HCEC 1CT (cell line): ENCODE measurements at places on chromosomes 16 and 17.
A peak's percentile ranks its signal among the peaks of the same experiment; 100 is the strongest.

GRCh38 chr17:7355053-7355452 is at the start of gene TMEM95:
TSS of gene TMEM95 (plus strand) at chr17:7355156. CDS start at chr17:7355205, 49 bp downstream.
- DNase-seq = no peak

GRCh38 chr17:10447026-10447931 is 22.1 kb downstream of the MYH4 start:
- DNase-seq = no peak

GRCh38 chr17:65542610-65543009 is 18.8 kb downstream of the AXIN2 start:
- DNase-seq = no peak

DNA sequence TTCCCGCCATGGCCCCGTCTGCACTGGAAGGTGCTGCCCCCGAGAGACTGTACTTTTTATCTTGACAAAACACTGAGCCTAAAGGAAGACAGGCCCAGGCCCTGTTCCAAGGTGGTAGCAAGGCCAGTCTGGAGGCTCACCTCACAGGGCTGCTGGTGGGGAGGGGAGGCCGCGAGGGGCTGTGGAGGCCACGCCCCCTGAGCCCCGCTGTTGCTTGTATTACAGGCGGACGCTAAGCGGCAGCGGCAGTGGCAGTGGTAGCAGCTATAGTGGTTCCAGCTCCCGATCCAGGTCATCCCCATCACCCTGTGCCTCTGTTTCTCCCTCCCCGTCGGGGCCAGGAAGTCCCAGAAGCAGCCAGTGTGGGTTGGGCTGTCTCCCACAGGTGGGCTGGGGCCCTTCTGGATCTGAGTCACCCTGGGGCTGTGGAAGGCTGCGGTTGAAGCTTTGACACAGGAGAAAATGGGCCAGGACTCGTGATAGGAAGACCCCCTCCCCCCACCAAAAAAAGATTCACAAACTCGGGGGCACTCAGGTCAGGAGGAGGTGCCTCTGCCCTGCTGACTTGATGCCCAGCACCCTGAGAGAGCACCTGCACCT is 13.3 kb upstream of the IL17C start:
- no peak for DNase-seq

- DNase-seq = no peak
These were observed 146.4 kb downstream of the MSI2 start for GRCh38 chr17:57402681-57403180.

GRCh38 chr16:67444259-67445125 is 13.6 kb downstream of the HSD11B2 start:
- no peak for DNase-seq

GRCh38 chr17:60164697-60165096 is 14.9 kb downstream of the CA4 start:
- no peak for DNase-seq

DNA sequence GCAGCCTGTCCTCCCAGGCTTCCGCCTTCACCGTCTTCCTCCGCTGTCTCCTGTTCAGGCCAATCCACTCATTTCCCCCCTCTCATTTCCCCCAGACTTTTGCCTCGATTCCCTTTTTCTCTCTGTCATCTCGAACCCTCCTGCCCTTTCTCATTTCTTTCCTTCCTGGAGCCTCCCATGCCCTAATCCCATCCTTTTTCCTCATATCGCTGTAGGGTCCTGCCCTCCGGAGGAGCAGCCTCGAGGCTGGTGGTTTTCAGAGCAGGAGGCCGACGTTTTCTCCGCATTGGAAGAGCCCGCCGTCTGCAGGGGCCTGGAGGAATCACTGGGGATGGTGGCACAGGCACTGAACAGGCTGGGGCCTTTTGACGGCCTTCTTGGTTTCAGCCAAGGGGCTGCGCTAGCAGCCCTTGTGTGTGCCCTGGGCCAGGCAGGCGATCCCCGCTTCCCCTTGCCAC is 597 bp downstream of the OVCA2 start:
- DNase-seq = peak; percentile 39

- no peak for DNase-seq
These were observed 1.9 kb downstream of the ARL16 start for GRCh38 chr17:81681672-81682071.

- no peak for DNase-seq
These were observed 54.3 kb upstream of the WSB1 start for GRCh38 chr17:27239584-27239983.

DNA sequence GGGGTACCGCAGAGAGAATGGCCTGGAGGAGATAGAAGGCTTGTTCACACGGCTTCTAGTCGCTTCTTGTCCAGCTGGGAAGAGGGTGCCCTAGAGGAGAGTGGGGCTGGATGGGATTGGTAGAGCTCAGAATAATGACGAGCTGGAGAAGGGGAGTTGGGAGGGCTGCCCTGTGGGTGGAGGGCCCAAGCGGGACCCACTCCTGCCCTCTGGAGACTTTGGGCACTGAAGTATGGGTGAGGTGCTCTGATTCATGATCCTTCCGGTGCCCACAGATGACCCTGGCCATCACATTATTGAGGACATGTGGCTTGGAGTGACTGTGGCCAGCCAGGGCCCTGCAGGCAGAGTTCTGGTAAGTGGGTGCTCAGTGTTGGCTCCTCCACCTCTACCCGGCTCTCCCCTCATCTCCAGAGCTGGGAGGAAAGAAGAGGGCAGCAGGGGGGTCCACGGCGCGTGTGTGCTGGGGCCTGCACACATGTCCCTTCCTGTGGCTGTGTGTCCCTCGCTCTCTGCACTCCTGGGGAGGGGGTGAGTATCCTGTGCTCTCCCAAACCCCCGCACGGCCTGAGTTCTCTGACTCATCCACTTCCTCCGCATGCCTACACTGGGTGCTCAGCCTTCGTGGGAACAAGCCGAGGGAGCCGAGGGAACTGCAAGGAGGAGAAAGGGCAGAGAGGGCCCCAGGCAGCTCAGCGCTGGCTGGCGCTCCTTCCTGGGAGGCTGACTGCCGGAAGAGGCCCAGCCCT is 8.5 kb downstream of the ITGA3 start:
- peak; percentile 99 for DNase-seq

GRCh38 chr16:13306161-13306995 is 405.0 kb downstream of the SHISA9 start:
- no peak for DNase-seq

DNA sequence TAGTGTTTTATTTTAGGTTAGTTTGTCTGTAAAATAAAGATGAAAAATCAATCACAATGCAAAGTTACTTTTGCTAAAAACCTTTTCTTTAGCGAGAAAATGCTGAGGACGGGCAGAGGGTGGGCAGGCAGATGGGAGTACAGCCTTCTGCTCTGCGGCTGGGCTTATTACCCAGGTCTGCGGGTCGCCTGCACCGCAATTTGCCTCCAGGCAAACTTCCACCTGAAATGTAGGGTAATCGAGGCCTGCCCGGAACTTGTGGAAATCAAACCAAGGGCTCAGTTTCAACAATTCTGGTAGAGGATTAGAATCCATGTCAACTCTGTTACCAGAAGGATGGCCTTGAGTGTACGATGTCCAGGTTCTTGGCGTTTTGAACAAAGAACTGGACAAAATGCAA is 22.3 kb upstream of the MMD start:
- no peak for DNase-seq

- peak; percentile 98 for DNase-seq
These were observed 31.0 kb upstream of the ARL4D start for GRCh38 chr17:43367737-43368242.

- peak; percentile 60 for DNase-seq
These were observed 10.5 kb downstream of the NXN start for GRCh38 chr17:968812-969730.

- no peak for DNase-seq
These were observed 1.9 kb downstream of the CIITA start for GRCh38 chr16:10878644-10879501.
